Amygdala (tissue), 56 donors: ENCODE measurements at places on chromosomes 7 and 10.

DNA sequence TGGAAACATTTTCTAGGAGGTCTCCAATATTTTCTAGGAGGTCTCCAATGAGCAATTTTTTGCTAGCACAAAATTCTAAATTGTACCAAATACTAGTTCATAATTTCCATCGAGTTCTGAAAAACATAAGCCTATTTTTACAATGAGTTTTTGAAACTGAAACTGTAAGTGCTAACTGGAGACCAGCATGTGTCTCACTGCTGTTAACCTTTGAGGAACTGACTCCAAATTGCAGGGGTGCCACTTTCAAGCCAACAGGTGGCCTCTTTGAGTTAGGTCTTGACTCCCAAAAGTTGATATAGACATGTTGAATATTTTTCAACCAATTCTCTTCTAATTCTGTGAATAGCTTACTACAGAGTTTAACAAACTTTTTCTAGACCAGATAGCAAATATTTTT, 58.8 kb downstream of the CAV1 start:
- DNase-seq: no peak

DNA sequence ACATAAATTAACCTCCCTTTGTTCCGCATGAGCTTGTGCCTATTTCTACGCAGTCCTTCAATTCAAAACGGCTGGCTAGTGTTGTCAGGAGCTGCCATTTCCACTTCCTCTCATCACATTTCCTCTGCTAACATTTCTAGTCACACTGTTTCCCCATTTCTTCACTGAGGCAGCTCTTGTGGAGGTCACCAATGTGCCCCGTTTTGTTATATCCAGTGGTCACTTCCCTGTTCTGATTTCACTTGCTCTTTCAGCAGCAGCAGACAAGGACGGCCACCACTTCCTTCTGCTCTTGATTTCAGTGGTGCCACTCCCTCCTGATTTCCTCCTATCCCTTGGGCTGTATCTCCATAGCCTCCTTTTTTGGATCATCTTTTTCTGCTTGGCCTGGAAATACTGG, 64.8 kb upstream of the SEC61G start:
- DNase-seq: peak; percentile 13

- DNase-seq: no peak
Measured at GRCh38 chr7:74029089-74029785, 1.3 kb downstream of the ELN start.

- DNase-seq: no peak
Measured at GRCh38 chr7:95139922-95140321, 184.4 kb downstream of the PON1 start.

DNA sequence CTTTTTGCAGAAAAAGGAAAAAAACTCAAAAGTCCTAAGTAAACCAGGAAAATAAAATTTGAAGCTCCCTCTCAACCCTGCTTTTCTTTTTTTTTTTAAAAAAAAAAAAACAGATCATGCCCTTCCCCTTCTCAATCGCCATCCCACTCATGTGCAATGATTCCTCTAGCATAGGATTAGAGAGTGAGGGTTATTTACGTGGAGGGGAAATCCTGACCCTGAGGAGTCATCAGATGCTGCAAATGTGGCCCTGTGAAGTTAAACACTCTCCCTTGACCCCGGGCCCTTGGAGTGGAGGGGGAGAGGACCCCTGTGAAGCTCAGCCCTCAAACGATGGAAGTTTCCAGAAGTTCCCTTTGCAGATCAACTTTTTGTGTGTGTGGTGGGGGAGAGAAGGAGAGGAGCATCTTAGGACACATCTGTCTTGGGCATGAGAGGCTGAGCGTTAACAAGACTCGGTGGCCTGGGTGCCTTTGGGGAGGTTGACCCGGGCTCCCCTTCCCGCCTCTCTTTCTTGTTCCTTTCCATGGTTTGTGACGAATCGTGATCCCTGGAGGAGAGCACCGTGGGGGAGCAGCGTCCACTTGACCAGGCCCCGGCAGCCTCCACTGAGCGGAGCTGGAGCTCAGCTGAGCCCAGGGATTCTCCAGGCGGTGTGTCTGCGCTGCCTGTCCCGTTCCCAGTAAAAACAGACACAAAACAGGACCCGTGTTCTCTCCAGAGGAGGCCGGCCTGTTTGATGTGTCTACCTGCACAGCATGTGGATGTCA, 1.5 kb upstream of the SHH start:
- no peak for DNase-seq

GRCh38 chr7:105776986-105777910, 99.2 kb downstream of the ATXN7L1 start:
- no peak for DNase-seq

GRCh38 chr10:126072622-126073021, 176.3 kb downstream of the FANK1 start:
- DNase-seq: no peak

- no peak for DNase-seq
Measured at GRCh38 chr7:104943502-104944343, 70.3 kb upstream of the KMT2E start.

DNA sequence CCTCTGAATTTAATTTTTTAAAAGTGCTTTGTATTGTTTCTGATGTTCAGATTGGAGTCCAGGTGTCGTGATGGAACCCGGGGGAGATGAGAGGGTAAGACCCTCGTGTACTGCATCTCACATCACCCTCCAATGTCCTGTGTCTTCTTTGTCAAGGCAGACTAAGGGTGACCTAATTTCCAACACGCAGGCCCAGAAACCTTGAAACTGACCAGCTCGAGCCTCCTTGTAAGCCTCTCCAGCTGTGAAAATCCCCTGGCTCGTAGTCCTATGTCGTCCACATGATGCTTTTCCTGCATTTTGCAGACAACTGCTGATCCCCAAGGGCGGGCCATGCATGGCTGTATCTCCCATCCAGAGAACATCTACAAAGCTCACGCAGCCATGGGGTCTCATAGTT, 220.2 kb downstream of the ARHGAP12 start:
- no peak for DNase-seq

GRCh38 chr7:1255817-1256340, 23.2 kb downstream of the UNCX start:
- DNase-seq: no peak

- peak; percentile 11 for DNase-seq
Measured at GRCh38 chr10:98326621-98327027, 58.6 kb upstream of the LOXL4 start.

GRCh38 chr7:20417260-20417659, 86.6 kb downstream of the ITGB8 start:
- no peak for DNase-seq

DNA sequence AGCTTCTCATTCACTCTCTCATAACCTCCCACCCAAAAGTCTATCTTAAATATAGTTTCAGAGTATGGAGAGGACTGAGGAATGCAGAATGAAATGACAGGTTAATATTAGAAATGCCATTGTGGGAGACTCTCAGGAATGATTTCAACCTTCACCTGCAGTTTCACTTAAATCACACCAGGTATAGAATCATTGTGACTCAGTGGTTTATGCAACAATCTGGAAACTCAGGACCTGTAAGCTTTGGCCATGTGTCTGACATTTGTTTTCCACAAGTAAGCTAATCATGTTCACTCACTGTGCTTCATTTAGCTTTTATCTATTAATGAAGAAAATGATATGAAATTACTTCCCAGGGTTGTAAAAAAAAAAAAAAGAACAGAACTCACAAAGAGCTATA, 8.7 kb upstream of the PTPN12 start:
- DNase-seq: no peak

GRCh38 chr10:77285529-77286182, 352.0 kb downstream of the KCNMA1 start:
- DNase-seq: no peak

GRCh38 chr10:88794731-88795130, 7.8 kb upstream of the LIPM start:
- no peak for DNase-seq

DNA sequence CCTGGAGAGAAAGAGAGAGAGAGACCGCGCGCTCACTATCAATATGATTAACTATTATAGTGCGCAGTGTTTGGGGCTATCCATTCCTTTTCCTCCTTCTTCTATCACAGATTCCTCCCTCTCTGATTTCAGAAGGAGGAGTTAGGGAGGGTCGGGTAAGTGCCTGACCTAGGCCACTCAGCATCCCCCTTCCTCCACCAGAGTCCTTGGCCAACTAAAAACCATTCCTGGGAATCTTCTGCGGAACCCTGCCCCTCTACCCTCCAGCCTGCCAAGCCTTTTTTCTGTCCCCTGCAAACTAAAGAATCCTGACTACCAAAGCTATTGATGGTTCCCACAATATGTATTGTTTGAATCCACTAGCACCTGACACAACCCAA, 256.2 kb upstream of the NFE2L3 start:
- no peak for DNase-seq

- no peak for DNase-seq
Measured at GRCh38 chr7:28575241-28575643, 162.9 kb downstream of the CREB5 start.

- no peak for DNase-seq
Measured at GRCh38 chr7:142329062-142329790, 71.4 kb upstream of the PRSS58 start.

- DNase-seq: no peak
Measured at GRCh38 chr10:43264965-43265798, 1.7 kb downstream of the RASGEF1A start.

DNA sequence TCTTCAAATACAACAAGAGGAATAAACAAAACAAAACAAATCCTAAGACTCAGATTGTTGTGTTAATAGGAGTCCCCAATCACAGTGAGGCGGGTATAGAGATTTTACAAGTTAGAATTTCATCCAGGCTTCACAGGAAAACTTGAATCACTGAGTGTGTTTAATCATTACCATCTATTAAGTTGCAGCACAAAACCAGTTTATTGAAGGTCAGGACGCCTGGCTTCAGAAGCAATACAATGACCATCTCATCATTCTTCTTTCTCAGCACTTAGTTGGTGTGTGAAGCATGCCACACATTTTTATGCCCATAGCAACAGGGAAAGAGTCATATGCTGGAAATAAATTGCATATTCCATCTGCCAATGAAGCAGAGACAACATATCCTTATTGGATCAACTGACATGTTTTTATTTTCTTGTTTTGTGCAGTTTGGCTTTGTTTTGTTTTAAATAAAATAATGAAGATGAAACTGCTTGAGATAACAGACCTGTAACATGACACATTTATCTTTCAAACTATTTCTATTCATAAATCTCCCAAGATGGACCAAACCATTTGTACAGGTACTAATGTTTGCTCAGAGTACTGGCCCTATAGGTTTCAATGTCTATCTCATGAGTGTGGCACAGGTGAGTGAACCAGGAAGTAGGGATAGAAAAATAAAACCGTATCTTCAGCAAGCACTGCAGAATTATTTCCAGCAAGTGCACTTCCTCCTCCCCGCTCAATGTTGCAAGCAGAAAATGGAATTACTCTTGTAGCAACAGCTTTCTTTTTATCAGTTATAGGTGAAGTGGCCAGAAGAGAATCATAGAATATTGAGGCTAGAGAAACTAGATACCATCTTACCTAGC, 40.4 kb downstream of the TAC1 start:
- no peak for DNase-seq

GRCh38 chr7:37439653-37440026, 9.0 kb downstream of the ELMO1 start:
- no peak for DNase-seq

DNA sequence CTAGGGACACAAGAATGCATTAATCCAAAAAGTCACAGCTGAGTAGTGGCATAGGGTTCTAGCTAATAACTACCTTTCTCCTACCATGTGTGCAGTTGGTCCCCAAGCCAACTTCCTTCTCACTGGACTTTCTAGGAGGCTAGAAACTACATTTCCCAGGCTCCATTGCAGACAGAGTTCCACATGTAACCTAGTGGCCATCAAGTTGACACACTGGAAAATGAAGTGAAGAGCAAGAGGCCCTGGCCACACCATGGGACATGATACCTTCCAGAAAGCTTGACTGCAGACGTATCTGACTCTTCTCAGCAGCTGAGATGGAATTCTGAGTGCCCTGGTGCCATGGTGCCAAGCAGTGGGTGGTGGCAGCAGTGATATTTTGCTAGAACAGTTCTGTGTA, 49.8 kb upstream of the TMEM273 start:
- DNase-seq: no peak
